ENCODE measurements at places on chromosomes 11 and 22.

GRCh38 chr11:5046754-5047330, 516 bp downstream of the OR52J3 start:
- no peak for DNase-seq

DNA sequence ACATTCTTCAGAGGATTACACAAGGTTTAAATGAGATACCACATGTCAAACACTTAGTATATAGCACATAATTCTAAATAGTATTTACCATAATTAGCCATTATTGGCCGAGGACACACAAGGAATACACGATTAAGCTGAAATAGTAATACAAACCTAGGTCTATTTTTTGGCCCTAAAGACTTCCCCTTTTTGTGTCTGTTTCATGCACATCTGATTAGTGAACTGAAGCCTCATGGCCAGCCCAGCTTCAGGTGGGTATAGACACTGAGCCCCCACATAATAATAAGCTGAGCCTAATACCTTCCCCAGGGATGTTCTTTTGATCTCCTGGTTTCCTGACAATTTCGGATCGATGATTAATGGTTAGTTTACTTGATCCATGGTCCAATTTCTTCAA, 2.1 kb downstream of the GLYATL1B start:
- DNase-seq = no peak

DNA sequence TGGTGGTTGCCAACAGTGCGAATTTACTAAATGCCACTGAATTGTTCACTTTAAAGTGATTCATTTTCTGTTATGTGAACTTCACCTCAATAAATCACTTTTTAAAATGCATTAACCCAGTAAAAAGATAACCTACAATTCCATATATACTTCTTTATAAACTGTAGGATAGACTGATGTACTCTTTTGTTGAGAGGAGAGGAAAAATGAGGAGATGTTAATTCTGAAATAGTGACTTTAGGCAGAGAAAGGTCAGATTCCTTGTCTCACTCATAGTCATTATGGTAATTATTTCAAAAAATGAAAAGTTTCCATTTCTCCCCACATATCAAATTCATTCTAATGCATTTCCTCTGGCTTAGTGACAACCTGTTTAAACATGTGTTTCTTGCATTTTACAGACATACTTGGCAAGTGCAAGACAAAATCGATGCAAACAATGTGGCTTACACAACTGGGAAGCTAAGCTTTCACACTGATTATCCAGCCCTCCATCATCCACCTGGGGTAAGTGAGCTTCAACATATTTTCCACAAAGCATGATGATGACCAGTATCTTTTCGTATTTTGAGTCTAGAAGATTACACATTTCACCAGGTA, 74.5 kb downstream of the BBOX1 start:
- no peak for DNase-seq

- no peak for DNase-seq
Measured at GRCh38 chr22:45996241-45997076, 19.5 kb upstream of the WNT7B start.

DNA sequence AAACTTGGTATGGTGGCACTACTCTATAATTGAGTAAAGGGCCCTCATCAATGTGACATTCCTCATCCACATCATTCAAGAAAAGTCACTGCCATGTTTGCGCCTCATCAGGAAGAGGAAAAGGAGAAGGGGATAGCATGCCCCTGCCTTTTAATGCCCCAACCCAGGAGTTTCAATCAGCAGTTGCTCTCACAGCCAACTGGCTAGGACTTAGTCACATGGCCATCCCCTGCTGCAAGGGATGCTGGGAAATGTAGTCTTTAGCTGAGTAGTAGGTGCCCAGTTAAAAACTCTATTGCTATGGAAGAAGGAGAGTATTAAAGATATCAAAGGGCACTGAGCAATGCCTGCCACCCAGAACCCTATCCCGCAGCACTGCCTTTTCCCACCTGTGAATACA, 10.9 kb upstream of the CCND1 start:
- no peak for DNase-seq

DNA sequence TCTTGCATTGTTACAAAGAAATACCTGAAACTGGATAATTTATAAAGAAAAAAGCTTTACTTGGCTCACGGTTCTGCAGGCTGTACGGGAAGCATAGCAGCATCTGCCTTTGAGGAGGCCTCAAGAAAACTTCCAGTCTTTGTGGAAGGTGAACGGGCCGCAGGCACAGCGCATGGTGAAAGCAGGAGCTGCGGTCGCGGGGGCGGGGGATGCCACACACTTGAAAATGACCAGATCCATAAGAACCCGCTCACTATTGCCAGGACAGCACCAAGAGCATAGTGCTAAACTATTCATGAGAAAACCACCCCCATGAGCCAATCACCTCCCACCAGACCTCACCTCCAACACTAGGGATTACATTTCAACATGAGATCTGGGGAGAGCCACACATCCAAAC, 45.6 kb upstream of the SEPTIN5 start:
- no peak for DNase-seq

- no peak for DNase-seq
Measured at GRCh38 chr22:26463688-26464087, 19.9 kb downstream of the HPS4 start.

DNA sequence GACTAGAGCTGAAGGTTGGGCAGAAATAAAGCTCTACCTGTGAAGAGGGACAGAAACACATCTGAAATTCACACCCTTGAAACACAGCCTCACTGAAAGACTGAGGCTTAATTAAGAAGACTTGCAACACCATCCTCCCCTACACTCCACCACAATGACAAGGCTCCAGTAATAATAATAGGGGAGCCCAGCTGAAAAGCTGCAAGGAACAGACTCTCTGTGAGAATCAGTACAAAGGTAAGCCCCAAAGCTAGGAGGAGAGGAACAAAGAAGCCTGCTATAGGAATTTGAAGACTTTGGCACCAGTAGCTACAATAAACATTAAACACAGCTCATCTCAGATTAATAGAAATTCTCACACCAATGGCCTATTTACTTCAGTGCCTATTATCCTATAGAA, 176.9 kb downstream of the FAT3 start:
- DNase-seq = no peak

DNA sequence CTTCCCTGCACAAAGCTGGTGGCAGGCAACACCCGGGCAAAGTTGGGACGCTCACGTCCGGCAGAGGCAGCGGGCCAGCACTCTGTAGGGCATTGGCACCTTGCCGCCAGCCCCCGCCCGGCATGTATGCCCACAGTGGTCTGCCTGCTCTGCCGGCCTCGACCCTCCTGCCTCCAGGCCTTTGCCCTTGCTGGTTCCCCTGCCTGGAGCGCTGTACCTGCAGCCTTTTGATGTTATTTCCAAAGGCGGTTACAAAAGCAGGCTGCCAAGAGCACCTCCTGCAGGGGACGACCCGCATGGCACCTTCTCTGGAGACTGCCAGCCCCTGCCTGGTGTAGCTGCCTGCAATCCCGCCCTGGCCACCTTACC, 56.5 kb upstream of the SHISAL1 start:
- no peak for DNase-seq

DNA sequence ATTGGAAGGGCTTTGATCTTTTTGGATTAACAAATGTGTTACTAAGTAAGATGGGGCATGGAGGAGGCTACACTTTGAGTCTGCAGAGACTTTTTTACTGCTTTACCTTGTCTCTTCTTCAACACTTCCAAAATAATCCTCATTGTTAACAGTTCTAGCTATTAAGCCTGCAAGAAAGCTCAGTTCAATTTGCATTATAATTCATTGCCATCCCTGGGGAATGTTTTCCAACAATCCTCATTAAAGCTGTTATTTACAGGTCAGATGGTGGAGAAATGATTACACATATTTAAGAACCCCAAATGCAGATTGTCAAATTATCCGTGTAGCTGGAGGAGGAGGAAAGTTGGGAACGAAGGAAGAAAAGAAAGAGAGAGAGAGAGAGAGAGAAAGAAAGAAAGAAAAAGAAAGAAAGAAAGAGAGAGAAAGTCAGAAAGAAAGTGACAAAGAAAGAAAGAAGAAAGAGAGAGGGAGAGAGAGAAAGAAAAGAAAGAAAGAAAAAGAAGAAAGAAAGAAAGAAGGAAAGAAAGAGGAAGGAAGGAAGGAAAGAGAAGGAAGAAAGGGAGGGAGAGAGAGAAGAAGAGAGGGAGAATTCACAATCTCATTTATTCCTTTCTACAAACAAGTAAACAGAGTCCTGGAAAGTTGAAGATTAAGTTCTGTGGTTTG, 443.9 kb downstream of the INSC start:
- DNase-seq = no peak

- DNase-seq = no peak
Measured at GRCh38 chr22:47460861-47461260, 698.4 kb downstream of the TBC1D22A start.

DNA sequence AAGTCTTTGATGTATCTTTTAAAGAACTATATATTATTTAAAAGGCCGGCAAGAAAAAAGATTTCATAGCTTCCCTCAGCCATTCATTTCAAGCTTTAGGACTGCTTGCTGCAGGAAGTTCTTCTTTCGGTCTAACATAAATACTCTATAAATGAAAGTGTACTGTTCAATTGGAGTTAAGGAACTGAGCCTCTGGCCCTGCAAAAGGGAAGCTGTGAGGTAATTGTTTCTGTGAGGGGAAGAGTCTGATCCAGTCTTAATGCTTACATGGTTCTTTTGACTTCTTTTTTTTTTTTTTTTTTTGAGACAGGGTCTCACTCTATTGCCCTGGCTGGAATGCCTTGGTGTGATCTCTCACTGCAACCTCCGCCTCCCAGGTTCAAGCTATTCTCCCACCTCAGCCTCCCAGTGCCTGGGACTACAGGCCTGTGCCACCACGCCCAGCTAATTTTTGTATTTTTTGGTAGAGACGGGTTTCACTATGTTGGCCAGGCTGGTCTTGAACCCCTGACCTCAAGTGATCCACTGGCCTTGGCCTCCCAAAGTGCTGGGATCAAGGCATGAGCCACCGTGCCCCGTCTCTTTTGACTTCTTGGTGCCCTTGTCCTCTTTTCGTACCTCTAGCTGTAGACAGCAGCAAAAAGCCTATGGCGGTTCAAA, 4.7 kb upstream of the TRIM29 start:
- no peak for DNase-seq

- DNase-seq = no peak
Measured at GRCh38 chr11:2305788-2306451, 4.1 kb downstream of the TSPAN32 start.

GRCh38 chr22:25972397-25972796, 196.9 kb upstream of the SEZ6L start:
- DNase-seq = no peak

DNA sequence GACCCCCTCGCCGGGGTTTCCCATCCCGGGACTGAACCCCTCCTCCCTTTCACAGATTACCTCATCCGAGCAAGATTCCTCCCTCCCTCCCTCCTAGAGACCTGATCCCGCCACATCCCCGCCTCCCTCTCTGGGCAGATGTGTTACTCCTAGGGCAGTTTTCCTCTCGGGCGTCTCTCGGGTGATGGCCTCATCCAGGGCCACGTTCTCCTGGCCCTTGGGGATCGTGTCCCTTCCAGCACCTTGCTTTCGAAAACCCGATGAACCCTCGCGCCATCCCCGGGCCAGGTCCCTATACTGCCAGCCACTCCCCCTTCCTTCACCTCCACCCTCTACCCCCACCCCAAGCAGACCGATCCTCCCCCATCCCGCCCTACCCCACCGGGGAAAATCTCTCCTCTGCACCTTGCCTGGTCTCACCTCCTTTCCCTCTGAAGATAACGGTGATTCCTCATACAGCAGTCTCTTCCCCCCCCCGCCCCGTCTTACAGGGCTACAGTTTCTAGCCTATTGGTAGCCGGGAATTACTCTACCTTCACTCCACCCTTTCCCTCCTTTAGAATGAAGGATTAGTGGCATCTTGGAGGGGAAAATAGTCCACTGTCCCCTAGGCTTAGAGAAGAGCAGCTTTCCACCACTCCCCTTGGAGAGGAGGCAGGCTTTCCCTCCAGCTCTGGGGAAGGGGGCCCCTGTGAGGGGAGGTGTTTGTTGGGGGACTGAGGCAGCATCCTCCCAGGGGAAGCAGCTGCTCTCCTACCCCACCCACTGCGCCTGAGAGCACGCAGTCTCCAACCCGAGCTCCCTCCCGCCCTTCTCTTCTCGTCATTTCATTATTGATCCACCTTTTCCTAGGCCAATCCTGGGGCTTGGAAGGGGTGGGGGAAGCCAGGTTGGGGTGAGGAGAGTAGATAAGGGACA, 1.2 kb downstream of the KMT2A start:
- peak; percentile 9 for DNase-seq

- DNase-seq = no peak
Measured at GRCh38 chr11:121564948-121565684, 112.3 kb upstream of the SORL1-AS1 start.

DNA sequence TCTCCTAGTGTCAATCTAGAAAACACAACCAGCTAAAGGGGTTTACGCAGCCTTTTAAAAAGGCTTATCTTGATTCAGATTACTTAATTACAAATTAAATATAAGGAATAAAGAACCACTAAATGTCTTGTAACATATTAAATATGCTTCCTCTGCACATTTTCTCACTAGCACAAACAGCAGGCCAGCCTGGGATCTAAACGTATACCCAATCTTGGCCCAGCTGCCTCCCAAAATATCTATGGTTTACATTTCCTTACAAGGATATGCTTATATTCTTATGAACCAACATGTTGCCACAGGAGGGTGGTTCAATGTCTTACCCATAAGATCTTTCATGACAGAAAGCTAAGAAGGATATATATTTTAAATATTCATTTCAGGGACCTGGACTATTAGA, 7.7 kb downstream of the LGR4 start:
- no peak for DNase-seq

- DNase-seq = no peak
Measured at GRCh38 chr11:119505861-119506260, 82.9 kb upstream of the THY1 start.

- DNase-seq = no peak
Measured at GRCh38 chr11:103061656-103062055, 30.3 kb downstream of the DCUN1D5 start.

- no peak for DNase-seq
Measured at GRCh38 chr22:23497016-23497885, 82.8 kb downstream of the IGLL1 start.

- no peak for DNase-seq
Measured at GRCh38 chr11:35144806-35145205, 5.8 kb downstream of the CD44 start.

DNA sequence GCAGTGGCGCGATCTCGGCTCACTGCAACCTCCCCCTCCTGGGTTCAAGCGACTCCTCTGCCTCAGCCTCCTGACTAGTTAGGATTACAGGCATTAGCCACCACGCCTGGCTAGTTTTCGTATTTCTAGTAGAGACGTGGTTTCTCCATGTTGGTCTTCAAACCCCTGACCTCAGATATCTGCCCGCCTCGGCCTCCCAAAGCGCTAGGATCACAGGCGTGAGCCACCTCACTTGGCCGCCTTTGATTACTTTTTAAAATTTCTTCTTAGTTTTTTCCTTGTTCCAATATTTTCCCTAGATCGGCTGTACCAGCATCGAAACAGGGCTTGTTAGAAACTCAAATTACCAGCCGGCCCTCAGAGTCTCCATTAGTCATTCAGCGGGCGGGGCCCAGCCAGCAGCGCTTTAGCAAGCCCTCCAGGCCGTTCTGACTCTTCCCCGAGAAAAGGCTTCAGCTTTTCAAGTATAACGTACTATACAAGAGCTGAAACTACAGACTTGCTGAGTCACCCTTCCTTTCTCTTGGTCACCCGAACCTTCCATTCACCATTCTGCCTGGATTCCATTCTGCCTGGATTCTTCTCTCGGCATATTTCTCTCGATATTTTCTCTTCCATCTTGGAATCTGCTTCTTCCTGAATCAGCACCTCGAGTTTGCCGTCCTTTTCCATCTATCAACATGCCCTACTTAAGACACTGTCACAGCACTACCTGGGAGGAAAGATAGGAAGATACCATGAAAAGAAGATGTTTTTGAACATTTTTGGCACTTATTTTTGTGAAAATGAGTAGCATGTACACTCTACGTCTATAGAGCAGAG, 6.7 kb upstream of the CAPRIN1 start:
- no peak for DNase-seq

Measured in activated CD8-positive, alpha-beta memory T cell treated with anti-CD3 and anti-CD28 coated beads for 48 hours (primary cell).